NT2/D1 (cell line): ENCODE measurements at places on chromosomes 16 and 17.

DNA sequence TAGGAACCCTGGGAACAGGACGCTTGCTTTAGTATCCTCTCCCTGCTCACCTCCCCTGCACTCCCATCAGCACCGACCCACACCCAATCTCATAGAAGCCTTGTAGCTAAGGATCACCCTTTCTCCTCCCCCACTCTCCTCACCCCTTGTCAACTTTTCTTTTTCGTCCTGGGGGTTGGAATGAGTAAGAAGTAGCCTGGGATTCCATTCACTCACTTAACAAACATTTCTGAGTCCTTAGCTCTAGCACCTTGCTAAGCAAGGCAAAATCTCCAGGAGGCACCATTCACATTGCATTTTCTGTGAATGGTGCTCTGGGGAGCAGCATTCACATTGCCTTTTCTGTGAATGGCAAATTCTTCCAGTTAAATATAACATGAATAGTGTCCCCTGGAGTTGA, 1.1 kb upstream of the PGAP3 start:
- peak; percentile 83 for DNase-seq

DNA sequence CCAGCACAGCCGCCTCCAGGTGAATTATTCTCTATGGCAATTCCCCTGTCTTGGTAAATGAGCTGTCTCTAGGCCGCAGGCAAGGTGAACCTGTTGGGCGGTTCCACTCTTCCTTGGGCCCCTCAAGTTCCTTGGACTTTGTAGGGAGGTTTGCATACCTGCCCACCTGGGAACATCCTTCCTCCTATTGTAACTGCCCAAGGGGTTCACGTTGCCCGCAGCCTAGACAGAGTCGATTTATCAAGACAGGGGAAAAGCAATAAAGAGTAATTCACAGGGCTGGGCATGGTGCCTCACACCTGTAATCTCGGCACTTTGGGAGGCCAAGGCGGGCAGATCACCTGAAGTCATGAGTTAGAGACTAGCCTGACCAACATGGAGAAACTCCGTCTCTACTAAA, 122.5 kb downstream of the KCNJ18 start:
- no peak for DNase-seq

GRCh38 chr16:30748634-30749445, 615 bp downstream of the PHKG2 start:
- DNase-seq: no peak

DNA sequence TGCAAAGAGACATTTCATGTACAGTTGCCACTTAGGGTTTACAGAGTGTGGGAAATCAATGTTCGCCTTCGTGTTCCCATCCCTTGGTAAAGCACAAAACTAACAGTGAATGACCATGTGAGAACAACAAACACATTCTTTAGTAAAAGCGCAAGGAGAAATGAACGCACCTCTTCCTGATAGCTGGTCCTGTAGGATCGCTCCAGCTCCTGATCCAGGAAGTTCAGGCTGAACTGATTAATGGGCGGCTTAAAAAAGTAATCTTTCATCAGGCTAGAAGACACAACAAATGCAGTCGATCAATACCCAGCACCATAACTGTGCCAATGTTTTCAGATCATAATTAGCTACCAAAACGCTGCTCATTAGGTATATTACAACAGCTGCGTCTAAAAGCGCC, 108.3 kb upstream of the CREBBP start:
- no peak for DNase-seq

DNA sequence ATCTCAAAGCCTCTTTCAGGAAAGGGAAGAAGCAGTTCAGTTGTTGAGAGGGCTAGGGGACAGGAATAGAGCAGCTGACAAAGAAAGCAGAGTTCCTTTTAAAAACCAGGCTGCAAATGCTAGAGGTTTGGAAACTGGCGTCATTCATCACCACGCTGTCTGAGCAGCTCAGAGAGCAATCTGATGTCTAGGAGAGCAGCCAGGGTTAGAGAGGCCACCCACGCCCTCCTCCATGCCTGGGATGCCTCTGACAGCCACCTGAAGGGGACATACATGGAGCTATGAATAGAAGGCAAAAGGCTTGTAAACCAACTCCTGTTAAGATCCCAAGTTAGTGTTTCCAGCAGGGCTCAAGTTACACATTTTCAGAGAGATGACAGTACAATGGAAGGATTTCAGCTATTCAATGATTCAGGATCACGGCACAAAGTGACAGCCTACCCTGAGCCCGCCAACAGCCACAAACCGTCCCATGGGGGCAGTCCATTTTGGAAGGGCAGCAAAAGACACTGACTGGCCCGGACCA, 12.4 kb downstream of the RAB5C start:
- DNase-seq: no peak

- no peak for DNase-seq
Observed at GRCh38 chr17:78182504-78182903, 4.3 kb downstream of the TK1 start.

- DNase-seq: no peak
Observed at GRCh38 chr17:45050481-45051059, 862 bp downstream of the DCAKD start.

GRCh38 chr16:13351181-13351580, 449.8 kb downstream of the SHISA9 start:
- no peak for DNase-seq

DNA sequence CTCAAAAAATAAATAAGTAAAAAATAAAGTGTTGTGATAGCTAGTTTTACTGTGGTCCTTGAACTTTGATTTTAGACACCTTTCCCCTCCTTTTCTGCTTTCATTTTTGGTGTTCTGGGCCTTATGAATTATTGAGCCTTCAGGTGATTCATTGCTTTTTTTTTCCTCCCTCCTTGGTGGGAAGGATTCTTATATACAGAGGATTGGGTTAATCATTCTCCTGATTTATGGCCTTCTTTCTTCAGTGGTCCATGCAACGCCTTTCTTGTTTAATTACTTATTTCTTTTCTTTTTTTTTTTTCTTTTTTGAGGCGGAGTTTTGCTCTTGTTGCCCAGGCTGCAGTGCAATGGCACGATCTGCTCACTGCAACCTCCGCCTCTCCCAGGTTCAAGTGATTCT, 8.0 kb upstream of the MYL4 start:
- DNase-seq: no peak

- no peak for DNase-seq
Observed at GRCh38 chr16:16017812-16018211, 68.4 kb downstream of the ABCC1 start.

GRCh38 chr17:31517524-31517923, 126.0 kb downstream of the RAB11FIP4 start:
- peak; percentile 43 for DNase-seq

GRCh38 chr16:69840975-69841374, 78.8 kb downstream of the WWP2 start:
- no peak for DNase-seq

DNA sequence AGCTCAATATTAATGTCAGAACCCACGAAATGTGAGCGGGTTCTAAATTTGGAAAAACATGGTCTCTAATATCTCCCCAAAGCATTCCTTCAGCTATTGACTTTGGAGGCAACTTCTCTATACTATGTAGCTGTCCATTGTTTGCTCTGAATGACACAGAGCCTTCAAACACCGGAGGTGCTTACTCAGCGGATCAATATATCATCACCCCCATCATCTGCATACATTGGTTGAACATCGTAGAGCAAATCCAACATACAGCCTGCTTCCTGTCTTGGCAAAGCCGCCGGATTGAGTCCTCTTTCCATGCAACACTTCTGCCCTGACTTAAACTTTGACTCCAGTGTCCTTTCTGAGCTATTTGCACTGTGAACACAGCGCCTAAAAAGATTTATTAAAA, 61.3 kb downstream of the C17orf67 start:
- no peak for DNase-seq

GRCh38 chr16:87880117-87880696, 10.9 kb upstream of the SLC7A5 start:
- DNase-seq: no peak

DNA sequence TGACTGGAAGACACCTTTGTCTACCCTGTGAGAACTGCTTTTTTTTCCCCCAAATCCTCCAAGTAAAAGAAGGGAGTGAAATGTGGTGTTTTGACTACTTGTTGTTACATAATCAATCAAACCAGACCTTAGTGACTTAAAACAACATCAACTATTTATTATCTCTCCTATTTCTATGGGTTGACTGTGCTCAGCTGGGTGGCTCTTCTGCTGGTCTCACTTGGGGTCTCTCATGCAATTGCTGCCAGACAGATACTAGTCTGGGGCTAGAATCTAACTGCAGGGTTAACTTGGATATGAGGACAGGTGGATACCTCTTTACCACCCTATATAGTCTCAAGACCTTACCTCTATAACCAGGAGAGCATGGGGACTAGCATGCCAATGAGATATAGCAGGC, 141.3 kb downstream of the SALL1 start:
- DNase-seq: no peak

GRCh38 chr17:8420041-8420934, 15.4 kb upstream of the NDEL1 start:
- DNase-seq: no peak

DNA sequence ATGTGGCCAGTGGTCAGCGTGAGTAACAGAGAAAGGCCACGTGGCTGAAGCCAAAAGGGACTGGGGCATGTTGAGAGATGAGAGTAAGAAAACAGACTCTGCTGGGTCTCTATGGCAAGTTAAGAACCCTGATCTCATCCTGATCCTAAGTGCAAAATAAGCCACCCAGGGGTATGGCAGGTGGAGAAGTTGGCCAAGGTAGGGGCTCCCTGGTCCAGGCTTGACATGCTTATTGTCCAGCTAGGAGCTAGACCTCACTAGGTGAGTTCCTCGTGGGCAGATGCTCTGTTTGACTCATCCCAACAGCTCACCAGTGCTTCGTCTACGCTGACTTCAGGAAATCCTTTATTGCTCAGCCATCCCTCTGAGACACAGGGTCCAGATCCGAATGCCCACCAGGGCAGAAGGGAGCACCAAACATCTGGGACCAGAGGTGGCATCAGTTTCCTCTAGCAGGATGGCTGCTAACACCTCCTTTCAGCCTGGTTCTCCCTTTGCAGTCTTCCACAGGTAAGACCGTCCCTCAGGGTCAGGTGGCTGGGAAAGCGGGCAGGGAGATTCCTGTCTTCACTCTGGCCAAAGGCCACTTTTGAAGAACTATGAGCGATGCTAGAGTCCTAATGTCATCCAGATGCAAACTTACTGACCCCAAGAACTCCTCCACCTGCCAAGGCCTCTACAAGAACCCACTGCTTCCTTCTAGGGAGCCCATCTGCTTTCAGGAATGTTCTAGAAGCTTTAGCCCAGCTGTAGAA, 99.5 kb downstream of the CDYL2 start:
- no peak for DNase-seq

- no peak for DNase-seq
Observed at GRCh38 chr17:69516911-69517310, 102.4 kb downstream of the MAP2K6 start.

- no peak for DNase-seq
Observed at GRCh38 chr16:47363761-47364160, 97.1 kb downstream of the ITFG1 start.

DNA sequence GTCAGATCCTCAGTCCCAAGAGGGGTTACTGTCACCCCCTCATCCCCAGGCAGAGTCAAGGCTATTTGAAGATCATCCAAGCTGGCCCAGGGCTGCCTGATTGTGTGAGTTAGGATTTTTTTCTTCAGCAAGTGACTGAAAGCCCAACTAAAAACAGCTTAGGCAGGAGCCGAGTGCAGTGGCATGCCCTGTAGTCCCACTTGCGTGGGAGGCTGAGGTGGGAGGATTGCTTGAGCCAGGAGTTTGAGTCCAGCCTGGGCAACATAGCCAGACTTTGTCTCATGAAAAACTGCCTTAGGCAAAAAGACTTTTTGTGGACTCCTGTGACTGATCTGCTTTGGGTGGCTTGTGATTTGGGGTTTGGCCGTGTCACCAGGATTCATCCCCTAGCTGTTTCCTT, 19.9 kb downstream of the PGS1 start:
- no peak for DNase-seq

GRCh38 chr16:89345642-89346150, 128.2 kb downstream of the ZNF778 start:
- no peak for DNase-seq

GRCh38 chr17:67441052-67441895, 64.2 kb downstream of the PITPNC1 start:
- DNase-seq: no peak

- no peak for DNase-seq
Observed at GRCh38 chr17:72413077-72414031, 292.5 kb downstream of the SOX9 start.

- DNase-seq: no peak
Observed at GRCh38 chr16:12403746-12404658, 399.7 kb downstream of the CPPED1 start.

DNA sequence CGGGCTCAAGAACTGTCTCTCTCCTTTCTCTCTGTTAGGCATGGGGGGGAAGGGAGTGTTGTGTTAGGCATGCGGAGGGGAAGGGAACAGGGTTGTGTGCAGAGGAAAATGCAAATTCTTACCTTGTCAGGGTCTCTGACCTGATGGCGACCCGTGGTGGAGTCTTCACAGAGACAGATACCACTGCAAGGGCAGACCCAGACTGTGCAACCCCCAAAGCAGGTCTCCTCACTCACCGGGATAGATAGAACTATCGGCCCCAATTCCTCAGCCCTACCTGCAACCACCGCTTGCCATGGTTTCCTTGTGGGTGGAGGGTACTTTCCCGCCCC, 9.6 kb upstream of the MPP2 start:
- no peak for DNase-seq

GRCh38 chr16:71956486-71956885, 43.7 kb downstream of the PKD1L3 start:
- DNase-seq: no peak

DNA sequence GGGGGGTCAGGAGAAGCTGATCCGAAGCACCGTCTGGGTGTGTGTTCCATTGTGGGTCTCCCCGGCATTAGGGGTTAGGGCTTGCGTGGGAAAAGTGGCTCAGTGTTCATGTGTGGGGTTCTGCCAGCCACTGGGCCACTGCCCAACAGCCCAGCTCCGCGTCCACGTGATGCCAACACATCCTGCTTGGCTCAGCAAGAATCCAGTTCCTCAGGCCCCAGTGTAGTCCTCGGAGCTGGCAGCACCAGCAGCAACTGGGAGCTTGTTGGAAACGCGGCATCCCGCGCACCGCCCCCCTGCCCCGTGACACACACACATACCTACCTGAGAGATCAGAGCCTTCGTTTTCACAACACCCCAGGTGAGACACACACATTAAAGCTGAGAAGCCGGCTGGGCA, 18.9 kb downstream of the LGALS9 start:
- DNase-seq: no peak

- DNase-seq: no peak
Observed at GRCh38 chr16:85935391-85935973, 36.5 kb downstream of the IRF8 start.

DNA sequence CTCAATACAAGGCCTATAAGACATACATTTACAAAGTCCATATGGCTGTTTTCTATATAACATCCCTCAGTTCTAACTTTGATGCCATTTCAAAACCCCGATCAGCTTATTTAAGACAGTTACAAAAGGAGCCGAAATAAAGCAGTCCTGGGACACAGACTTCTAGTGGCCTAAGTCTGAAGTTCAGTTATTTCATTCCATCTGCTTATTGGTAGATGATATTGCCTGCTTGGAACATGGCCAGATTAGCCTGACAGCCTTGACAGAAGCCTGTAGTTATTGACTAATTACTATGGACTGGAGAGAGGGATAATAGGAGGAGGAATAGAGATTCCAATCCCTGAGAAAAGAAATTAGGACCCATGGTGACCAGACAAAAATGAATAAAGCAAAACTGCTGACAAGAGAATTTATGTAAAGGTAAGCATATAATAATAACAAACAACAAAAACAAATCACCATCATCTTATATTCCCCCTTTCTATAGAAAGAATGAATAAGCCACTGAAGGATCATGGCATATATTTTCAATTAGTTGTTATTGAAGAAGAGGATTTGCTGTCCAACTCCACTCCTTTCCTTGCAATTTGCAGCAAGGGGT, 206.3 kb upstream of the TOM1L1 start:
- no peak for DNase-seq

GRCh38 chr17:15740570-15741120, 8.6 kb downstream of the TBC1D26 start:
- no peak for DNase-seq
